HT1080 (cell line): ENCODE measurements at places on chromosomes 12 and 14.

DNA sequence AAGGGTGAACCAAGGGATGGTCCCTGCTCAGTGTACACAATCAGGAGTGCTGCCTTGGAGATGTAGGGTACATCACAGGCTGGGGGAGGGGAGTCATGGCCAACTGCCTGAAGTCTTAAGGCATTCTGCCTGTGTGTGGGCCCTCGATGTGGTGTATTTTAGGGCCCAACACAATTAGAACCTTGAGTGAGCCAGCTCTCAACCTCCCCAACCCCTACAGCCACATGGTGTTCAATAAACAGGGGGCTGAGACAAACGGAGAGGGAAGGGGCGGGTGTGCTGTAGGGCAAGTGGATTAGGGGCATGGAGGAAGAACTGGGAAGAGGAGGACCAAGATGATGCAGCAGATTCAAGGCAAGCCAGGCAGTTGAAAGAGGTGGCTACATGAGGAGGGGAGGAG, 8.6 kb upstream of the CHD4 start:
- DNase-seq = no peak

- DNase-seq = no peak
These were observed 109.8 kb upstream of the PLXNC1 start for GRCh38 chr12:94038605-94039004.

DNA sequence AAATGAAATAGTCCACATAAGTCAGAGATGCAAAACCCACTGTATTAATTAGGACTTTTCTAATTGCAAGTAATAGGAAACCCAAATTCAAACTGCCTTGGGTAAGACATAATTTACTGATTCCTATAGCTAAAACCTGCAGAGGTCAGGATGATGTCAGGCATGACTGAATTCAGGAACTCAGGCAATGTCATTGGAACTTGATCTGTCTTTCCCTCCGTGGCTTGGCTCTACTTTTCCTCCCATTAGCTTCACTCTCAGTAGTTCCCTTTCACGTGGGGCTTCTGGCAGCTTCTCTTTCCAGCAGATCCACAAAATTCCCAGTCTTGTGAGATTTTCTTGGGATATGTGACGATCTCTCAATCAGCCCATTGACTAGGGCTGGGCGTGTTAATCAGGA, 2.4 kb upstream of the JDP2 start:
- DNase-seq = no peak

- DNase-seq = peak; percentile 60
These were observed 12.3 kb downstream of the ZFP36L1 start for GRCh38 chr14:68780358-68781160.

GRCh38 chr12:129788506-129789084, 115.2 kb downstream of the TMEM132D start:
- peak; percentile 88 for DNase-seq

- DNase-seq = peak; percentile 3
These were observed 256.9 kb downstream of the RAD51B start for GRCh38 chr14:68076451-68076850.

GRCh38 chr12:40691913-40692764, at the start of gene CNTN1:
TSS of gene CNTN1 (plus strand) at chr12:40692439.
- no peak for DNase-seq

DNA sequence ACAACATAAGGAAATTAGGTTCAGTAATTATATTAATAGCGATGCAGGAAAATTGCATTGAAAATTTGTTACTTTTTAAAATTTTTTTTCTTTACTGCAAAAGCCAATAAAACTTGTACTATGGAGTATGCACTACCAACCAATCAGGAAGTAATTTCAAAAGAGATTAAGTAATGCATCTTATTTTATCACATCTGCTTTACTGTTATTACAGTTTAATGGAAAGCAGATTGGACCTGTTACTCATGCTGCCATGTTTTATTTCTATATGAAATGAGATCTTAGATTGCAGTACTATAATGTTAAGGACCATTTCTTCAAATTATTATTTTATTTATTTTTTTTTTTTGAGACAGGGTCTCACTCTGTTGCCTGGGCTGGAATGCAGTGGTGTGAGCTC, 1.7 kb upstream of the STRN3 start:
- no peak for DNase-seq

DNA sequence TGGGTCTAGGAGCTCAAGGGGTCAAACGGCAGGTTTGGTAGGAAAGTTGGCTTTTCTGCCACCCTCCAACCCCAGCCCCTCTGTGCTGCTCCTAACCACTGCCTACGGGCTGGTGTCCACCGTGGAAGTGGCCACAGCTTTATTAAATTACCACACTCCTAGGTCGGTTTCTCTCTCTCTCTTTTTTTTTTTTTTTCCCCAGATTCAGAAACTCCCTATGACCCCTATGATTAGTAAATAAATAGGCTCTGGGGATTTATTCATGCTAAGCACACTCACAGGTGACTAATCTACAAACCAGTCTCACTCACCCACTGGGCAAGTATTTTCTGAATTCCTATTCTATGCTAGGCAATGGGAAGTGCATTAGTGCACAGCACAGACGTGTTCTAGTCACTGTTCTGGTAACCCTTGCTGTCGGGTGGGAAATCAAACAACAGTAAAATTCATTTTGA, 8.7 kb upstream of the DDX47 start:
- peak; percentile 92 for DNase-seq

GRCh38 chr12:51210690-51211395, 7.0 kb downstream of the POU6F1 start:
- no peak for DNase-seq

DNA sequence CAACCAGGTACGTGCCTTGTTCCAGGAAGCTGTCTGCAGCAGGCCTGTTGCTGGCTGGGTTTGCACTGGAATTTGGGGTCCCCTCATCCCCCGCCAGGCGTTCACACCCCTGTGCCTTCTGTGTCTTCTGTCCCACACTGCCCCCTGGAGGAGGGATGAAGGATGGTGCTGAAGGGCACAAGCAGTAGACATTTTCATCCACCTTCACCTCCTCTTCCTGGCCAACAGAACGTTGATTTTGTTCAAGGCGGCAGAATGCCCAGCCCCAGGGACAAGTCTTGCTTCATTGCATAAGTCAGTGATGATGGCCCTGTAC, 122.1 kb downstream of the CALM1 start:
- DNase-seq = peak; percentile 26
